ENCODE measurements at places on chromosomes 4 and X.

- DNase-seq = no peak
These were observed 113.7 kb upstream of the TBL1X start for GRCh38 chrX:9351126-9351525.

GRCh38 chr4:151238477-151238876, 38.5 kb upstream of the PRSS48 start:
- DNase-seq = no peak

DNA sequence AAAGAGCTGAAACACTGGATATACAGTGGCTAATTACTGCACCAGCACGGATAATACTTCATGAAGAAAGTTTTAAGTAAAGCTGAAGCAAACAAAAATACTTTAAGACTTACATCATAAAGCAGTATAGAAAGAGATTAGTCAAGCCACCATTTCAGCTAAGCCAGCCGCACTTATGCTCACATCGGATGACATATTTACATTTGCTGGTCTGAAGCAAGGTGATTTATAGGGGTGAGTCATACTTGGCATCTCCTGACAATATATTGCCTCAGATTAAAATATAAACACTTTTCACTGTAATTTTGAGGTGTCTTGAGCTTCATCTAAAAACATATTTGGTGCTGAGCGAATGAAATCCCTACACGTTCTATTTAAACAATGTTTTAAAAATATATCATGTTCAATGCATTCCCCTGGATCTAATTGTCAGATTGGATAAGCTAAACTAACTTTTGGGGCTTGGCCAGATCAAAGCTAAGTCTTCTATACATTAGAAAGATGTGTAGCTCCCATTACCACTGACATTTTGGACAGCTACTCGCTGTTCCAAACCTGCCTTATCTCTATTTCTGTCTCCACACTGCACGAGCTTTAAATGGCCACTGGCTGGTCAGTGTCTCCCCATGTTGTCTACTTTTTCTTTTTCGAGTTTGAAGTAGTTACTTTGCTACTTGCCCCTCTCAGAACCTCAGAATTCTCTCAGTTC, 103.2 kb downstream of the VCX2 start:
- no peak for DNase-seq

- DNase-seq = no peak
These were observed 756 bp downstream of the PABPC5 start for GRCh38 chrX:91435395-91435794.

- no peak for DNase-seq
These were observed 47.0 kb upstream of the ANXA10 start for GRCh38 chr4:168045354-168045753.

DNA sequence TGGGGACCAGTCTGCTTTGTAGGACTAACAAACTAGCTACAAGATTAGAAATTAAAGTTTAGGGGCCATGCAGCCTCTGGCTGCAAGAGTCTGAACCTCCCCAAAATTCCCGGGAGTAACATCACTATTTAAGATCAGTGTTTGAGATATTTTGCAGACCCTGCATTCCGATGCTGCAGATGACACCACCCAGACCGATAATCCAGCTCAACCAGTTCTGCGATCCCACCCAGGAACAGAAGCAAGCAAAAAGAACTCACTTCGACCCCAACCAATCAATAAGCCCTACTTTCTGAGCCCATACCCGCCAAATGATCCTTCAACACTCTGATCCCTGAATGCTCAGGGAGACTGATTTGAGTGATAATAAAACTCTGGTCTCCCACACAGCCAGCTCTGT, 877.8 kb downstream of the FAT4 start:
- no peak for DNase-seq

Data from activated CD4-positive, alpha-beta T cell treated with anti-CD3 and anti-CD28 coated beads, Interleukin-2, amount 50 U/mL, for 1 hour (primary cell).